ENCODE measurements at places on chromosomes 4 and X. TPM values are rescaled to one million over a fixed set of nuclear protein-coding genes. Genes with fewer than 3 reads are reported as not detected.
A peak's percentile ranks its signal among the peaks of the same experiment; 100 is the strongest.

Gene VCX3B
- total RNA-seq, result not detected

Gene TMEM271
- not detected for total RNA-seq

Gene CORIN
- 6.4 TPM for total RNA-seq

Gene ENAM
- 0.32 TPM for total RNA-seq

Gene SCRG1
- total RNA-seq, result under 0.01 TPM

Gene RUFY3
- total RNA-seq, result 60.0 TPM

Gene GLRA2
- total RNA-seq, result not detected

Gene PRDM8
- total RNA-seq, result 7.0 TPM

Gene AR
- total RNA-seq, result 35.7 TPM

Gene FAM9B
- not detected for total RNA-seq

Gene ASB12
- not detected for total RNA-seq

Gene USP17L19
- total RNA-seq, result not detected

Gene CNGA1
- total RNA-seq, result 1.9 TPM

Gene TBX22
- not detected for total RNA-seq

Gene TLR2
- total RNA-seq, result 76.8 TPM

Gene SLC4A4
- 1.3 TPM for total RNA-seq

DNA sequence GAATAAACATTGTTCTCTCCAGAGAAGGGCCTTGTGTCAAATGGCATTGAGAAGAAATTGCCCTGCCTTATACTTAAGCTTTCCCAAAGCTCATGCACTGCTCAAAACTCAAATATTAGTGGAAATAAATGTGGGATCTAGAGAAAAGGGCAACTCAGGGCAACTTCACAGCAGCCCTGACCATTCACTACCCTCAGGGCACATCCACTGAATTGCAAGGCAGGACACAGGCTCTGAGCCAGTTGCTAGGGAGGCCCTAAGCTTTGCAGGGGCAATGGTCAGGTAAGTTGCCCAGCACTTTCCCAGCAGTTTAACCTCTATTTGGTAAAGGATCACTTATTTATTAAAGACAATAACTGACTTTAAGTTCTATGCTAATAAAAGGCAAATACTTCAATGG lies 255.3 kb upstream of the TEX13A start:
- DNase-seq, result no peak

DNA sequence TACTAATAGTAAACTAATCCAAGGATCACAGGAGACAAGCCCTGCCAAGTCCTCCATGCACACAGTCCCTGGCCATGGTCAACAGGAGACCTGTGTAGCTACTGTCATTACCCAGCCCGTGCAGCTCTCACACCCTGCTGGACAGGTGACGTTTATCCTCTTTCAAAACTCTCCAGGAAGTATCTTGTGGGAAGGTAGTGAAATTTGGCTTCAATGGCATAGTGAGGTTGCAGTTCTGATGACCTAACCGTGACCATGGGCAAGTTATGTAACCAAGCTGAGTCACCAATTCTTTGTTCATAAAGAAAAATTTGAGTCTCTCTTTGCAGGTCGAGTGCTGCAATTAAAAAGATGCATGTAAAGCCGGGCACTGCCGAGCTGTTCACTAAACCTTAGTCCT lies 11.3 kb upstream of the SLC2A9 start:
- DNase-seq, result peak; percentile 68

- no peak for DNase-seq
Observed at GRCh38 chrX:124230655-124231450, 101.6 kb upstream of the TEX13D start.

GRCh38 chr4:94653095-94653649 lies 104.6 kb upstream of the BMPR1B start:
- no peak for DNase-seq

- no peak for DNase-seq
Observed at GRCh38 chrX:152399395-152399794, 51.7 kb downstream of the GABRA3 start.

- no peak for DNase-seq
Observed at GRCh38 chr4:27148211-27148895, 287.7 kb downstream of the STIM2 start.

- no peak for DNase-seq
Observed at GRCh38 chr4:3747581-3747904, 18.6 kb upstream of the ADRA2C start.

DNA sequence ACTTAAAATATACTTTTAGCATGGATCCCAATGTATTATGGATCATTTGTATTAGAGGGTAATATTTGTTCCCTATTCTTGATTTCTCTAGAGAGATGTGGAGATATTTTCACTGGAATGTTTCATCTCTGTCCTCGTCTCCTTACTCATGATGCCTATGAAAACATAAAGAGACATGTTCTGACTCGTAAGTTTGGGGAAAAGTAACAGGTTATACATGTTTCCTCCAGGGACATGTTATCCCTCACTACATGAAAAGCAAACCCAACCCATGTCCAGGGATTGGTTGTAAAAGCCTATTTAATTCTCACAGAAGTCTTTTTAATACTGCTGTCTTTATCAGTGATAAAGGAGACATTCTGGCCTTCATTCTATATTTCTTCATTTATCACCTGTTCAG lies 621.4 kb downstream of the GABRG1 start:
- DNase-seq, result no peak

GRCh38 chrX:107849747-107850421 lies 24.2 kb downstream of the MID2 start:
- DNase-seq, result no peak

DNA sequence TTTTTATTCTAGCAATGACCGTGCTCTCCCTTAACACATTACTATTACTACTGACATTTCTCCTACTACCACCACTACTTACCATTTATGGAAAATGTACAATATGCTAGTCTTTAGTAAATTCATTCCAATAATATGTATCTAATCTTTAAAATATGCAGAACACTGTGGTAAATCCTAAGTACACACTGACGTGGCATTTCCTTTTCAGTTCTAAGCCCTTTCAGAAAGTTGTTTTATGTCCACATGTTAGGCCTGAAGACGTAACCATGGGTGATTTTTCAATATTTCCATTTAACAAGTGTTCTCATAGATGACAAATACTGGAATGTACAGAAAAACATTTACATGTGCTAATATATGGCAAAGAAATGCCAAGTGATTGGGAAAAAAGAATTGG lies 268.6 kb upstream of the SLIT2 start:
- DNase-seq, result no peak

GRCh38 chr4:2794486-2795299 lies 1.8 kb downstream of the SH3BP2 start:
- no peak for DNase-seq

- DNase-seq, result no peak
Observed at GRCh38 chrX:136626237-136626636, 21.7 kb upstream of the CD40LG start.

- no peak for DNase-seq
Observed at GRCh38 chrX:74438764-74439163, 17.5 kb downstream of the SLC16A2 start.

GRCh38 chr4:186536285-186536684 lies 19.1 kb downstream of the MTNR1A start:
- DNase-seq, result no peak

DNA sequence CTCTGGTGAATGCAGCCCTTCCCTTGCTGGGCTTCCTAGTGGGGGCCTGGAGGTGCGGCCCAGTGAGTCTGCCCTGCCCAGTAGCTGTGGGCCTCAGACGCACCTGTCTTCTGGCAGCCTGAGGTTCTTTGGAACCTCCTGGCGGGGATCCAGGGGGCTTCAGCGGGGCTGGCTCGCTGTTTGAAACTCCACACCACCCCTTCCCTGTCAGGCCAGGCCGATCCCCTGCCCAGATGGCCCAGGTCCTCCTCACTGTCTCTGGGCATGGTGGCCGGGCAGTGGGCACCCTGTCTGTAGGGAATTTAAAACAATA lies 10.7 kb upstream of the NKX1-1 start:
- peak; percentile 34 for DNase-seq

GRCh38 chrX:122076241-122076640 lies 1028.8 kb downstream of the GLUD2 start:
- DNase-seq, result no peak

- no peak for DNase-seq
Observed at GRCh38 chrX:118345045-118345463, 852 bp upstream of the WDR44 start.

DNA sequence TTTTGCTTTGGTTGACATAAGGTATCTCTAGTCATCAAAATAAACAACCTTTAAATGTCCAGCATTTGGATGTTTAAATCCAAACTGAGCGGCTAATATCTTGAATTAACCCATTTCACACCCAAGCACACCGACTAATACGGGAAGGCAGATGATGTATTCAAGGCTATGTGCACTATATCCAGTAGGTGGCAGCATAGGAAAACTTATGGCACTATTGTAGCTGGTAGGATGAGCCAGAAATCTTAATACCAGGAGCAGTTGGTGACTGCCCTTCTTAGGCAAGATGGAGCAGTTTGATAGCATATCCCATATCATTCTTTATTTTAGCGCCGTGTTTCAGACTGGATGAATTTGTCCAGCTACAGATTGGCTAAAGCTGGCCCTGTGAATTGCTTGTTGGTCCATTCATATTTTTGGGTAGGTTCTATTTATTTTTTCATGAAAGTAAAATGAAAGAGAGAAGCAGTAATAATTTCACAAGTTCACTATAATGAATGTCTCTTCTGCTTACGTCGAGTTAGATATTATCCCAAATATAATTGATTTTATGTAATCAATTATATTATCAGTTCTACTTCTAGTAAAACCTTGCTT lies 24.4 kb downstream of the UCHL1 start:
- DNase-seq, result peak; percentile 25

- DNase-seq, result no peak
Observed at GRCh38 chr4:10942156-10942555, 257.6 kb upstream of the CLNK start.

DNA sequence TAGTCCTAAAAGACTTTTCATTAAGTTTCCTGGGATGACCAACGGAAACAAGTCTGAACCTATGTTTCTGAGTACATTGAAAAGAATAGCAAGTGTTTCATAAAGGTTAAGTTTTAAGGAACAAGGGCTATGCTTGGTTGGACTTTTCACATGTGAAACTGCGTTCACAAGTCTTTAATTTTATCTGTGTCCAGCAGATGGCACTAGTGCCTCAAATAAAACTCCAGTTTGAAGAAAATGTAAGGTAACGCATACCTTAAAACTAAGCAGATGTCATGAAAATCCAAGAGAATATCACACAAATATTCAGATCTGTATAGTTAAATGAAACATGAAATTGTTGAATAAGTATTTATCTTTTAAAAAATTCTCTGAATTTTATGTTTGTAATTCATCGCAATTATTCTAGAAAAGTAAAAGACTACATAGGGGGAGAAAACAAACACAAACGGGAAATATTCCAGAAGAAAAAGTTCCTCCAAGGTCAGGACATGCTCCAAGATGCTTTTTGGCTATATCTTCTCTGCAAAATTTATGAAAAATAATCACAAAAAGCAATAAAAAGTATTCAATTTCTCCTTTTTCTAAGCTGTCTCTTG lies 89.6 kb upstream of the MAD2L1 start:
- DNase-seq, result no peak

GRCh38 chr4:104906276-104906675 lies 240.4 kb upstream of the TET2 start:
- DNase-seq, result no peak

GRCh38 chr4:156754832-156755570 lies 216.6 kb downstream of the PDGFC start:
- no peak for DNase-seq

- DNase-seq, result no peak
Observed at GRCh38 chrX:40445691-40446090, 135.1 kb upstream of the ATP6AP2 start.

GRCh38 chr4:119646347-119647071 lies 17.9 kb upstream of the PDE5A start:
- DNase-seq, result no peak

DNA sequence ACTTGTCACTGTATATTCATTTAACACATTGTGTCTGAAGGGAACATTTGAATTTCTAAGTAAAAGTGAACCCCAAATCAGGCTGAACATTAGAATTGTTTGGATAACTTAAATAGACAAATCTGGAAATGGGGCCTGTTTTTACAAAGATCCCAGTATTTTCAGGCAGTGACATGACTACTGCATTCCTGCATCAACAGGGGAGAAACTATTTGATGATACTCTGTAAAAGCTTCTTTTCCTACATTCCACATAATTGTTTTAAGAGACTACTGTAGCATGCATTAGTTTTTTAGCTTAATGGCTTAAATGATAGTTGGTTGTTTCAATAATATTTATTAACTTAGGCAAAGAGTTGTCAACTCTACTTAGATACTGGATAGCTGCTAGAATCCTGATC lies 127.0 kb downstream of the PDS5A start:
- no peak for DNase-seq

DNA sequence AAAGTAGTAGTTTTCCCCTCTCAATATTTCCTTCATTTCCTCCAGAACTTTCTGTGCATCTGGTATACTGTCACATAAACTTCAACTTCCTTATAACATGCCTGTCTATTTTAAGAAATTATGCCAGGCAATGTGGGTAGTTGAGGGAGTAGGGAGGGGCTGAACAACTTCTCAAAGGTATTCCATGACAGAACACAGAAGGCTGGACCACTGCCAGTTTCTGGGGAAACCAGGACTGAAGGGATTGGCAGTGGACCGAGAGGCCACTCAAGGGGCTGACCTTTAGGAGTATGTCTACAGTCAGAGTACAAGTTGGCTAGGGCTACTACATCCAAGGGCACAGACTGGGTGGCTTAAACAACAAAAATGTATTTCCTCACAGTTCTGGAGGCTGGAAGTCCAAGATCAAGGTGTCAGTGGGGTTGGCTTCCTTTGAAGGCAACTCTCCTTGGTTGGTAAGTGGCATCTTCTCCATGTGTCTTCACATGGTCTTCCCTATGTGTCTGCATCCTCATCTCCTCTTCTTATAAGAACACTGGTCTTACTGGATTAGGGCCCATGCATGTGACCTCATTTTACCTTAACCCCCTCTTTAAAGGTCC lies 6.9 kb downstream of the SH3RF1 start:
- no peak for DNase-seq

GRCh38 chrX:54540289-54540688 lies 10.3 kb downstream of the GNL3L start:
- no peak for DNase-seq

DNA sequence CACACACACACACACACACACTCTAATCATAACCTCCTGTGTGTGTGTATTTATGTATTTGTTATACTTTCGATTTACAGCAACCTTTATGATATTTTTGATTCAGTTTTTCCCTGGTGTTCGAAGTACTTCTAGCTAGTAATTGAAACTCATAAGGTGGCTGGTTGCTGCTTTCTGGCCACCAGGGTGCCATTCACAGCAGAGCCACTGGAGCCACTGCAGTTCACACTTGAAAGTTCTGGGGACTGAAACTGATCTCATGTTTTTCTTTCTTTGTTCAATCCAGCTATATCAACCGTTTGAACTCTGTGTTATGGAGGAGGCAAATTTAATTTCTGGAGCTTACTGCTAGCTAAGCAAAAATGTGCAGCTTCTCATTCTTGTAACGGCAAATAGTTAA lies 419.4 kb downstream of the ADGRL3 start:
- no peak for DNase-seq

Measured in breast epithelium (tissue), 4 donors.